ENCODE measurements at places on chromosomes 7 and 10.

DNA sequence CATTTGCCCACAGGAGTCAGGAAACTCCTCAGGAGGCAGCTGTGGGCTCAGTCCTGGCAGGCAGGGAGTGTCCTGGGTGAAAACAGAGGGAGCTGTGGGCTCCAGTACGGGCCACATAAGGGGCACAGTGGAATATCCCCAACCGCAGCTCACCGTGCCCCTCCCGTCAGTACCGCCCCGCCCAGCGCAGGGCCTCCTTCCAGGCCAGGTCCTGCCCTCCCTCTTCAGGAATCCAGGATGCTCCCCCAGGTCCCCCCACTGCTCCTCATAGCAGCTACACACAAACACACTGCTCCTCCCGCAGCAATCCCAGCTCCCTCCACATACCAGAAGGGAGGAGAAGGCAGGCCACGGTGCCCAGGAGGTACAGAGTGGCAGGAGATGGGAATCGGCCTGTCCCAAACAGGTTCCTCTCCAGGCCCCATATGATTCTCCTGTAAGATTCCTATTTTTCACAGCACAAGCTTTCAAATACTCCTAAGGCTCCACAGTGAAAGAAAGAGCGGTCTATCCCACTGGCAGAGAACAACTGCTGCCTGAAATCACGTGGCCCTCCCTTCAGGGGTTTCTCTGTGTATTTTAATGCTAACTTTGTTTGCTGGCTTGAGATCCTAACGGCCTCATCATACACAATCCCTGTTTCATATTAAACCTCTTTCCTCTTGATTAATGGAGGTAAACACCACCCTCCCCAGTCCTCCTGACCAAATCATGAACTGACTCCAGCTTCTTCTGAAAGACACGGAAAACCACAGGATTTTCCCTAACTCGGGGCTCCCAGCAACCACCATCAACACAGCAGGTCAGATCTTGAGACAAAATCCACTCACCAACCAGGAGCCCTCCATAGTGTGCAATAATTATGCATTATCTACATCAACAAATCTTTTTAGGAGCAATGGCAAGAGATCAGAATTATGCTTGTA lies 178.7 kb downstream of the TNS3 start:
- no peak for DNase-seq

DNA sequence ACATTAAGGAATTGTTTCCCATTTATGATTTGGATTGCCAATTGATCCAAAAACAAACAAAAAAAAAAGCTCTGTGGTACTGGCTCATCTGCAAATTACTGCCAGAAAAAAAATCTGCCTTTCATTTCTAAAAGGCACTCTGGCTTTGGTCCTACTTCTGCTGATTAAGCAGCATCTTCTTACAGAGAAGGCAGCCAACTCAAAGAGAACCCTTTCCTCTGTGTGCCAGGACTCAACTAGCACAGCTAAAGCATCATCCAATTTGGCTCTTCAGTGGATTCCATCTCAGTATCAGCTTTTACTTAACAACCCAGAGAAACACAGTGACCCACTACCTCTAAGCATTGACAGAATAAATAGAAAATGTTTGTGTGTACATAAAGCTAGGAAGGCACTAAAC lies 80.6 kb downstream of the GSAP start:
- no peak for DNase-seq

DNA sequence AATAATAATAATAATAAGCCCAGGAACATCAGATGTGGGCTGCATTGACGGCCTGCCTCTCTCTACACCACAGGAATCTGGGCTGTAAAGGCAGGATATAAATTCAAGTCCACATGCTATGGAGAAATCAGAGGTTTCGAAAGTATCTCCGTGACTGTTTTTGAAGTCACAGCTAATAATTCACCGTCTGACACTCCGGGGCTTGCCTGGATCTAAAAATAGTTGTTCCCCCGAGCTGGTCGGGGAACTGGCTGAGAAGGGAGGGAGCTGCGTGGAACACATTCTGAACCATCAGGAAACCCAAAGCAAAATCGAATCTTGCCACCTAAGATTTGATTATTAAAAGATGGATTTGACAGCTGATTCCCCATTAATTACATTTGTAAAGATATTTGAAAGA lies 35.4 kb downstream of the KLF6 start:
- peak; percentile 54 for DNase-seq

DNA sequence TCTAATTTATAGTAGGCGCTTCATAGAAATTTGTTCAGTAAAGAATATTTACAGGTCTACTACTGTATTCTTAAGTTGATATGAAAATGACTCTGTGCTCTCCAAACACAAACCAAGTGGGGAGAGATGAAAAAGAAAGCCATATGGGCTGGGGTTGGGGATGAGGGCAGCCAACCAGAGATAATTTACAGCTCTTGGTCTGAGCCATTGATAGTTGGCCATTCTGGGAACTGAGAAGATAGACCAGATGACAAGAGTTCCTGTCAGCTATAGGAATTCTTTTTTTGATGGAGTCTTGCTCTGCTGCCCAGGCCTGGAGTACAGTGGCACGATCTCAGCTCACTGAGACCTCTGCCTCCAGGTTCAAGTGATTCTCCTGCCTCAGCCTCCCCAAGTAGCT lies 57.4 kb downstream of the LAMB4 start:
- DNase-seq: no peak

DNA sequence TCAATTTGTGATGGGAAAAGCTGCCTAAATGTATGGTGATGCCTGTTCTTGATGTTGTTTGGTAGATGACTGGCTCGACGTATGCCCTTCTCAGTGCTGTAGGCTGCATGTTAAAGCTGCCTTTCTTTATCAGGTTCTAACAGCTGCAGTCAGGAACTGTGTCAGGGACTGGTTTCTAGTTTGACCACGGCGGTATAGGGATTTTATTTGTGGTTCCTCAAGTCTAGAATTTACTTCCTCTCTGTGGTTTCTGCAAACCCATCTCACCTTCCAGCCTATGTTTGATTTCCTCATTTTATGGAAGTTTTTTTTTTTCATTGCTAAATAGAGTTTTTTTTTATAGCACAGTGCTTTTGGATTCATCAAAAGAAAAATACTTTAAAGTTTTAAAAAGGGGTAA lies 26.5 kb downstream of the LMTK2 start:
- DNase-seq: no peak

All from hepatic stellate cell (primary cell).